ENCODE measurements at places on chromosomes 2 and 18.

- DNase-seq, result no peak
These were observed 36.6 kb downstream of the VAPA start for GRCh38 chr18:9950289-9951016.

- DNase-seq, result no peak
These were observed 60.7 kb downstream of the SPTBN1 start for GRCh38 chr2:54516842-54517241.

- DNase-seq, result peak; percentile 65
These were observed 773 bp downstream of the MBP start for GRCh38 chr18:77131652-77132368.

DNA sequence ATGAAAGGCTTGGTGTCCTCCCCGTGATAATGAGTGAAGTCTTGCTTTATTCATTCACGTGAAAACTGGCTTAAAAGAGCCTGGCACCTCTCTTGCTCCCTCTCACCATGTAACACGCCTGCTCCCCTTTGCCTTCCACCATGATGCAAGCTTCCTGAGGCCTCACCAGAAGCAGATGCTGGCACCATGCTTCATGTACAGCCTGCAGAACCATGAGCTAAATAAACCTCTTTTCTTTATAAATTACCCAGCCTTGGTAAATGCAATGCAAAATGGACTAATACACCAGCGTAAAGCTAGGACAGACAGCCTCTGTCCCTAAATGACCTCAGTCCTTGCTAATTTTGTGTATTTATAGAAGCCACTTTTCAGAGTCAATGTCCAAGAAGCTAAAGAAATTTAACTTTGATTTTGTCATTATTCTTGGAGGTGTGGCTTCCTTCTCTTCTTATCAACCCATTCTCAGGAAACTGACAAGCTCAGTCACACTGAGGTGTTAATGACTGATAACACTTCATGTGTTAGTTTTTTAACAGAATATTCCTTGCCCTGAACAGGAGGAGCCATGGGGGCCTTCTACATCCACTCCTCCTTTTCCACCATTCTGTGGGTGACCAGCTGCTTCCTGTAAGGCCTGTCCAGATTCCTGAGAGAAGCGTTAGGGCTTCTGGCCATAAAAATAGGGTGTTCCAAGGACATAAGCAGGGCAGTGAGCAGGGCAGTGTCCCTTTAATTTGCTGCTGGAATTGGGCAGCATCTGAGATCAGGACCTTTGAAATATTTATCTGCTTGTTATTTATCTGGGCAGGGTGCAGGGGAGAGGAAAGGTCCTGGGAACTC, 38.0 kb upstream of the EPAS1 start:
- DNase-seq, result no peak

DNA sequence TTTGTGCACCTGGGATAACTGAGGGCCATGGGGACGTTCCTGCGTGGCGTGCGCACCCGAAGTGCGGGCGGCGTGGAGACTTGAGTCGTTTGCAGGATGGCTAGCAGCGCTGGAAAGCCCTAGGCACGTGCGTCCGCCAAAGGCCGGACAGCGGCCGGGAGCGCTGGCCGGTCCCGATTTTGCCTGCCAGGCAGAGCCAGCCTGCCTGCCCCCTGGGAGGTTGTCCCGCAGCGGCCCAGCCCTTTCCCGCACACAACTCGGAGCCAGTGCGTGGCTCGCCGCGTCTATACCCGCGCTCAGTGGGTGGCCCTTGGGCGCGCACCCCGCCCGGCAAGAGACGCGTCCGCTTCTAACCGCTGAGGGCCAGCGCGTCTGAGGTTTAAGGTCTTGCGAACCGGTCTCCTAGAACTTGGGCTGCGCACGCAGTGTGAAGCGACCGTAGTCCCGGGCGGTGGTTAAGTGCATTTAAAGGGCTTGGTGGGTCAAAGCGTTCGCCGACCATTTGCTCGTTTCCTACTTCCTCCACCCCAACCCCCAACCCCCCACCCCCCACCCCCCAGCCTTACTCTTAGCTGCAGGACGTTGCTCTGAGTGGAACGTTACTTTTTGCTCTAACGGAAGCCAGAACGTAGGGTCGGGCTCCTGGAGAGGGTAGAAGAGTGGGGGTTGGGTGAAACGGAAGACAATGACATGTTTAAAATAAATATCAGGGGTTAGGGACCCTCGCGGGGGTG, 627 bp downstream of the CDCA7 start:
- DNase-seq, result peak; percentile 59

GRCh38 chr2:182597570-182598295, 118.3 kb upstream of the DNAJC10 start:
- DNase-seq, result no peak

GRCh38 chr18:23416298-23416697, 36.8 kb upstream of the RIOK3 start:
- DNase-seq, result no peak

- peak; percentile 51 for DNase-seq
These were observed 483 bp downstream of the TRAPPC8 start for GRCh38 chr18:31942291-31942998.

- DNase-seq, result no peak
These were observed 86.3 kb downstream of the PTPN4 start for GRCh38 chr2:119846021-119846420.

DNA sequence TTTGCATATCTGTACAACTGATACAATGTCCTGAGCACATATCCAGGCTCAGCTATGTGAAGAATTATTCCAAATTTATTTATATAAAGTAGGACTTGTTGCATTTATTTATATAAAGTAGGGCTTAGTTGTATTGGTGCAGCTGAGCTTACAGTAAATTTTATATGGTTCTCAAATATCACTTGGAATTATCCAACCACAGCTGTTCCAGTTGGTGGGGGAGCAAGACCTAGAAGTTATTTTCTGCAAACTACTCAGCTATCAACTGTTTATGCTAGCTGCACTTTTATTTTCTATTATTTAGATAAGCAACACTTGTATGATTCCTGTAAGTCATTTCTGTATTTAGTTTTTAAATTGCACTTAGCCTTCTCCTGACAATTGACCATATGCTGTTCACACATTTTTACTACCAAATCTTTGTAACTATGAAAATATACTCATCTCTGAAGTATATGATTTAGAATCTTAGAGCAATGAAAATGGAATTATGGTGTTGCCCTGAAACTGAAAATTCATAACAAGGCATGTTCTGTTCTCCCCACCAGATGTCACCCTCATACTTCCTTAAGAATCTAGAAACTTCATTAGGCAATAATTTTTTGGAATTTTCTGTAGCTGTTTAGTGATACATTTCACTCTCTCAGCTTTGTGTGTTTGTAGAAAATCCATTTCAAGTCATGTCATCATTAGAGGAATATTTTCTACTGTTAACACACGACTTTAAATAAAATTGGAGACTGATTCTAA, 157.0 kb upstream of the CBLN2 start:
- no peak for DNase-seq

- DNase-seq, result no peak
These were observed 67.9 kb upstream of the TXNDC2 start for GRCh38 chr18:9817725-9818422.

- DNase-seq, result no peak
These were observed 87.9 kb downstream of the OSBPL6 start for GRCh38 chr2:178282075-178282815.

- DNase-seq, result no peak
These were observed 396.0 kb upstream of the ATP5MC3 start for GRCh38 chr2:175577368-175577970.

DNA sequence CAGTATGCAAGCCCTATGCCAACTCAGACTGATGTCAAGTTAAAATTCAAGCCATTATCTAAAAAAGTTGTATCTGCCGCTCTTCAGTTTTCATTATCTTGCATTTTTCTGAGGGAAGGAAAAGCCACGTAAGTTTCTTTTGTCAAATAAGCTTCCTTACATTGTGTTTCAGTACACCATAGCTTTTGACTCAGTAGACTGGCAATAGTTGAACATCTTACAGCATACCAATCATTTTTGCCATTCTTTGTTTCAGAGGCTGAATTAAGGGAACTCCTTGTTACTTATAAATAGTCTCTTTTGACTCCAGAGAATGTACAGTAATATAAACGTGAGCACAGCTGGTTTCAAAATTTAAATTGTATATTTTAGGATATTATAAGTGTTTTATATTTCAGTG, 120.6 kb downstream of the EHBP1 start:
- no peak for DNase-seq

- DNase-seq, result no peak
These were observed 31.0 kb downstream of the CFAP36 start for GRCh38 chr2:55550368-55551102.

All from right hindlimb (tissue), 1 donor.